ENCODE measurements at places on chromosomes 4 and X.

DNA sequence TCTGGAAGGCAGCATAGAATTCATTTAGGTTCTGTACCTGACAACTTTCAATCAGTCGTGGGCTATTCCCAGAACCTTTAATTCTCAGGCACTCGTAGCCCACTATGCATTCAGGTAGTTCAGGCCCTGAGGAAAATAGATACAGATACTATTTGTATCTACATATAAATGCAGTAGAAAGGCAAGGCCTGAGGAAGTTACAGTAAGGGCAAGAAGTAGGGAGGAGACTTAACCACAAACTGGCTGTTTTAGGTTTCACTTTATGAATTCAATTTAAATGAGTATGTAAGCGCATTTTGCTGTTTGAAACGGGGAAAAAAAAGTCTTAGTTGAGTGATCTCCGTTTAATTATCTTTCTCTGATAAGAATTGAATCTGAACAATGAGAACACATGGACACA is 529.4 kb upstream of the ATOH1 start:
- H3K27me3 ChIP-seq = no peaks in the 10 kb centered on the region
- no peak overlapping the region for H3K27ac ChIP-seq
- peaks cover 6% of the 10 kb centered on the region for H3K4me1 ChIP-seq
- H3K4me3 ChIP-seq = no peak overlapping the region
- no peaks in the 10 kb centered on the region for H3K36me3 ChIP-seq
- no peak for DNase-seq

- no peak for DNase-seq
- no peaks in the 10 kb centered on the region for H3K27me3 ChIP-seq
- H3K27ac ChIP-seq = no peak overlapping the region
- no peak overlapping the region for H3K4me3 ChIP-seq
- no peaks in the 10 kb centered on the region for H3K4me1 ChIP-seq
Observed at GRCh38 chr4:85656759-85657505, 182.0 kb downstream of the ARHGAP24 start.

DNA sequence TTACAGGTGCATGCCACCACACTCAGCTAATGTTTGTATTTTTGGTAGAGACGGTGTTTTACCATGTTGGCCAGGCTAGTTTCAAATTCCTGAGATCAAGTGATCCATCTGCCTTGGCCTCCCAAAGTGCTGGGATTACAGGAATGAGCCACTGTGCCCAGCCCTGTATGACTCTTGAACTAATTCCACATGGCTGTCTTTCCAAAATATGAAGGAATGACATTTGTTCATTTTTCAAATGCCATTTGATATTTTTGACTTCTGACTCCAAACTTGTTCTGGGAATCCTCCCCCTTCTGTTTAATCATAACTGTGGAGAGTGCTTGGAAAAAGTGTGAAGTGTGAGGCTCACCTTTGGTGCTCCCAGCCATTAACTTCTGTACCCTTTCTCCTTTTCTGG is 119.2 kb downstream of the NHS start:
- DNase-seq = no peak
- peaks cover 29% of the 10 kb centered on the region for H3K36me3 ChIP-seq
- H3K27ac ChIP-seq = no peak overlapping the region
- H3K4me1 ChIP-seq = peaks cover 31% of the 10 kb centered on the region
- H3K27me3 ChIP-seq = no peaks in the 10 kb centered on the region
- no peak overlapping the region for H3K4me3 ChIP-seq

- no peaks in the 10 kb centered on the region for H3K36me3 ChIP-seq
- no peak overlapping the region for H3K4me3 ChIP-seq
- H3K27ac ChIP-seq = no peak overlapping the region
- peaks cover 24% of the 10 kb centered on the region for H3K4me1 ChIP-seq
Observed at GRCh38 chrX:107659286-107659685, 31.0 kb downstream of the PRPS1 start.

DNA sequence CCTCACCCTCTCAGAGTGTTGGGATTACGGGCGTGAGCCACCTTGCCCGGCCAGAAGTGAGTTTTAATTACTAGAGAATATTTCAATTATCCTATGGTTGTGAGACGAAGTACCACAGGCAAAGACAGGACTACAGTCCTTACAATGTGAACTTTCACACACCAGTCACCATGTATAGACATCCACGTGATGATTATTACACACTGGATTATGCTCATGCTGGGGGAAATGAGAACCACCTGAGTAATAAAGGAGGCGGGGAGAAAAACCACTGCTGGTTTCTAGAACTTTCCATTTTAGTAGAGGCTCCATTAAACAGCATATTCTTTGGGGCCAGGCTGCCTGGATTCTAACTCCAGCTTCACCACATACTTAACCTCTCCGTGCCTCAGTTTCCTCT is 42.5 kb upstream of the TLR2 start:
- H3K4me3 ChIP-seq = no peak overlapping the region
- no peak overlapping the region for H3K27ac ChIP-seq
- DNase-seq = no peak

GRCh38 chr4:184147858-184148737 is 69.6 kb downstream of the ENPP6 start:
- H3K27me3 ChIP-seq = peaks cover 19% of the 10 kb centered on the region
- H3K4me1 ChIP-seq = peaks cover 14% of the 10 kb centered on the region
- DNase-seq = no peak
- H3K27ac ChIP-seq = no peak overlapping the region
- H3K4me3 ChIP-seq = no peak overlapping the region

- DNase-seq = no peak
- H3K27ac ChIP-seq = no peak overlapping the region
- H3K4me3 ChIP-seq = no peak overlapping the region
- peaks cover 10% of the 10 kb centered on the region for H3K4me1 ChIP-seq
- H3K36me3 ChIP-seq = no peaks in the 10 kb centered on the region
Observed at GRCh38 chrX:154531626-154532025, 15.0 kb downstream of the G6PD start.
